ENCODE measurements at places on chromosomes 16 and 17.

GRCh38 chr17:42536372-42537155, 523 bp downstream of the NAGLU start:
- peak; percentile 77 for DNase-seq

- DNase-seq, result no peak
These were observed 623.7 kb downstream of the CDH8 start for GRCh38 chr16:61412562-61412961.

DNA sequence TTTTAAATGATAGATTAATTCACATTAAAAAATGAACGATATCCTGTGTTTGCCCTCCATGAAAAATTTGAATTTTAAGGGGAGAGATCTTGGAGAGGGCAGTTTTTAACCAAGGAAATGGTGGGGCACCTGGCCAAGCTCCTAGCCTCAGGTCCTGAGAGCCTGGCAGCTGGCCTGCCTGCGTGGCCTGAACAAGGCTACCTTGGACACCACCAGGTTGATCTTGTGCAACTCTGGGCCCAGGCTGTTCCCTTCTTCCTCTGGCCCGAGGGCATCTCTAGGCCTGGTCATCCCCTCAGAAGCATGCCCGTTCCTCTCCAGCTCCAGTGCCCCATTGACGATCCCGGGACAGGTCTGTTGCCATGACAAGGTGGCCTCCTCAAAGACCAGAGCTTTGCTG, 33.4 kb upstream of the LONP2 start:
- no peak for DNase-seq

DNA sequence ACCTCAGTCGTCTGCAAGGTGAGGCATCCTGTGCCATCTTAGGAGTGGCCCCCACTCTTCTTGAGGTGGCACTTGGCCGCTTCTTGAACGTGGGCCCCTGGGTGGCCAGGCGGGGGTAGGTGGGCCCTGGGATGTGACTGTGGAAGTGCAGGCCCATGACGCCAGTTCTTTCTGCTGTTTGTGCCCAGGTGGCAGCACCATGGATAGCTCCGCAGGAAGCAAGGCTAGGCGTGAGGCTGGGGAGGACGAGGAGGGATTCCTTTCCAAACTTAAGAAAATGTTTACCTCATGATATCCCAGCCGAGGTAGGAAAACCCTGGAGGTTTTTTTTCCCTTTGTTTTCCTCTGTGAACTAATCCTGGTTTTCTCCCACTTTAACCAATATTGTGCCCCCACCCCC, 19.8 kb downstream of the NMRAL1 start:
- no peak for DNase-seq

DNA sequence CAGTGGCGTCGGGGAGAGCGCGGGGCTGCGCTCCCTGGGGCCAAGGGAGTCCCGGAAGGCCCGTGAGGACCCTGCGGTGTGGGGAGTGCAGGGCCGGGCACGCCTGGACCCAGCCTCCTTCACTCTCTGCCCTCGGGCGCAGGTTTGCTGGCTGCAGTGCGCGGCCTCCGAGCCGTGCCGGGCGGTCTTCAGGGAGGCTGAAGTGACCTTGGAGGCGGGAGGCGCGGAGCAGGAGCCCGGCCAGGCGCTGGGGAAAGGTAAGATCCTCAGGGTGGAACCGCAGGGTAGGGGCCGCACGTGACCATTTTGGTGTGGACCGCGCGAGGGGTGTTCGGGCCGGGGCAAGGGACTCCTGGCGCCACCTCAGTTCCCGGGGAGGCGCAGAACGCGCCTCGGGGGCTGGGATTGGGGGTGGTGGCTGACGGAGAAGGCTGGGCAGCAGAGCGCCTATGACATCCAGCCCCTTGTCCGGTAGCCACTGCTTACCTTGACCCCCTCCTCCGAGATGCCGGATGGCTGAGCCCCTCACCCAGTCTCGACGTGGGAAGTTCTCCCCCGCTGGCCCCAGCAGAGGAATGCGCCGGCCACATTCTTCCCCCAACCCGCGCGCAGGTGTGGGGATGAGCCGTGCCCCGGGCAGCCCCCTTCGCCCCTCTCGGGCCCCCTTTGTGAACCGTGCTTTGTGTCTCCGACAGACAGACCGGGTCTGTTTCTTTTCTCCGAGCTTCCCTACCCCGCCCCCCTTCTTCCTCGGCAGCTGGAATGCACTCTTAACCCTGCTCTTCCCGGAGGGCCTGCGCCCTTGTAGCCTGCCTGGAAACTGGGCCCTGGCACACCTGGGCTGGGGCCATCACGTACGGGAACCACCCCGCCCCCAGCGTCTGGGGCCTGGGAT, 631 bp downstream of the CDH3 start:
- DNase-seq, result no peak

GRCh38 chr16:71645450-71645849, 19.5 kb downstream of the MARVELD3 start:
- peak; percentile 55 for DNase-seq

DNA sequence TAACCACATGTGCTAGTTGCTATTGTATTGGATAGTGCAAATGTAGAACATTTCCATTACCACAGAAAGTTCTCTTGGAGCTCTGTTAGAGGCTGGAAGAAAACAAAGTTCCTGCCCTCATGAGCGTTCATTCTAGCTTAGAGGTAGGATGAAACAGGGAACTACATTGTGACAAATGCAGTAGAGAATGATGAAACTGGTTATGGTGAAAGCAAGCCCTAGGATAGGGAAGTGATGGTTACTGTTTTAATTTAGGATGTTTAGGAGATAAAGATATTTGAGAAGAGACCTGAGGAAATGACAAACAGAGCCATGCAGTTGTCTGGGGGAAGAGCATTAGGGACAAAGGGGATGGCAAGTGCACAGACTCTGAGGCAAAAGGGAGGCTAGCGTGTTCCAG, 50.7 kb downstream of the AATF start:
- no peak for DNase-seq

GRCh38 chr16:27641260-27641659, 91.3 kb downstream of the KATNIP start:
- no peak for DNase-seq

- DNase-seq, result no peak
These were observed 156.8 kb upstream of the CHMP6 start for GRCh38 chr17:80834893-80835275.

DNA sequence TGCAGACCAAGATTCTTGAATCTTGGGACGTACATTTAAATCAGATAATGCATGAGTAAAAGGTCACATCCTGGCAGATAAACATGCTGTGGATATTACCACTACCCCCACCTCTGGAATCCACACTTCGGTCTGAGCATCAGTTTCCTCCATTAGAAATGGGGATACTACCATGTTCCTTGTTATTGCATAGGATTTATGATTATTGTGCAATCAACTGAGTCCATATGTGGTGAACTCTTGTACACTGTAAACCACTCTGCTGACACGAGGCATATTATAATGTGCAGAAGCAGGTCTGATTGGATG, 108.7 kb downstream of the VAT1L start:
- DNase-seq, result no peak

- DNase-seq, result no peak
These were observed 19.4 kb downstream of the ITGB4 start for GRCh38 chr17:75740631-75741077.

GRCh38 chr17:57677858-57678257, 67.2 kb downstream of the CCDC182 start:
- DNase-seq, result no peak

GRCh38 chr17:18008496-18009268, 30.3 kb downstream of the ATPAF2 start:
- no peak for DNase-seq

DNA sequence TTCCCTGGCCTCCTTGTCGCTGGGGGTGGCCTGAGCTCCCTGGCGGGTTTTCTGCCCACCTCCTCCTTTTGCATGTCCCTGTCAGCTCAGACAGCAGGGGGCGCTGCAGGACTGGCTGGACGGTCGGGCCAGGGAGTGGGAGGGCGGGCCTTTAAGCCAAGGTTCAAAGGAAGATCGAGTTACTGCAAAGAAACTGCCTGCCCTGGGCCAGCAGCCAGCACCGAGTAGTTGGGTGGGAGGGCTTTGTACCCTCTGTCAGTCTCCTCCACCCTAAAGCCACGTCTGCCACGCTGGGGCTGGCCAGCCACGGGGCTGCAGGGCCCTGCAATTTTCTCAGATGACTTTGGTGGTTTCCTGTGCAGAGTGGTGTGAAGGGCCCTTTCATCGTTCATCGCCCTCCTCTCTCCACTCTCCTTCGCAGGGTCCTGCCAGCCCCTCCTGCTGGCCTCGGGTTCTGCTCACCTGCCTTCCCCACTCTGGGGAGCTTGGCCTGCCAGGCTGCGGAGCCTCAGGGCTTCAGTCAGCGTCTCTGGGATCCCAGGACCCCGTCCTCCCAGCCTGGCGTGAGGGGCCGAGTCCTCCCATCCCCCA, 12.3 kb downstream of the GPR142 start:
- peak; percentile 88 for DNase-seq

DNA sequence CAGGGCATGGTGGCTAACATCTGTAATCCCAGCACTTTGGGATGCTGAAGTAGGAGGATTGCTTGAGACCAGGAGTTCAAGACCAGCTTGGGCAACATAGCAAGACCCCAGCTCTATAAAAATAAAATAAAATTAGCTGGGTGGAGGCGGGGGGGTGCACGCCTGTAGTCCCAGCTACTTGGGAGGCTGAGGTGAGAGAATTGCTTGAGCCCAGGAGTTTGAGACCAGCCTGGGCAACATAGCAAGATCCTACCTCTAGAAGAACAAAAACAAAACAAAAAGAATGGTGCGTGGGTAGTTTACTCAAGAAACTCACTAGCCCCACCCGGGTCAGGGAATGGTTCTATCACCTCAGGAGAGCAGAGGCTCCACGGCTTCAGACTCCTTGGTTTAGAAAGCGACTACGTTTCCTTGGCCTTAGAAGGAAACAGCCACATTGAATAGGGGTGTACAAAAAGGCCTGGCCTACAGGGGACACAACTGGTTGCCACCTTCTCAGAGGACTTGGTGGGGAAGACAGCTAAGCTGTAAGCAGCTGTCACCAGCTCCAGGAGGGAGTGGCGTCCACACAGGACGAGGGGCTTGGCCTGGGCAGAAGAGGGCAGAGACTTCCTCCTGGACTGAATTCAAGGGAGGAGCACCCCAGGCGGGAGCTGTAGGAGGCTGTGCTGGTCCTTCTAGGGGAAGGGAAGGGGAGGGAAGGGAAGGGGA, 716 bp downstream of the TK1 start:
- DNase-seq, result peak; percentile 58

- DNase-seq, result peak; percentile 30
These were observed 85.9 kb downstream of the SNX29 start for GRCh38 chr16:12062343-12063003.

- DNase-seq, result no peak
These were observed at the start of gene FAM20A for GRCh38 chr17:68600931-68601564. FAM20A (minus strand) TSS chr17:68601367; CDS start chr17:68600666, 701 bp downstream.

- DNase-seq, result peak; percentile 77
These were observed 590 bp upstream of the CD79B start for GRCh38 chr17:63932721-63933120.

DNA sequence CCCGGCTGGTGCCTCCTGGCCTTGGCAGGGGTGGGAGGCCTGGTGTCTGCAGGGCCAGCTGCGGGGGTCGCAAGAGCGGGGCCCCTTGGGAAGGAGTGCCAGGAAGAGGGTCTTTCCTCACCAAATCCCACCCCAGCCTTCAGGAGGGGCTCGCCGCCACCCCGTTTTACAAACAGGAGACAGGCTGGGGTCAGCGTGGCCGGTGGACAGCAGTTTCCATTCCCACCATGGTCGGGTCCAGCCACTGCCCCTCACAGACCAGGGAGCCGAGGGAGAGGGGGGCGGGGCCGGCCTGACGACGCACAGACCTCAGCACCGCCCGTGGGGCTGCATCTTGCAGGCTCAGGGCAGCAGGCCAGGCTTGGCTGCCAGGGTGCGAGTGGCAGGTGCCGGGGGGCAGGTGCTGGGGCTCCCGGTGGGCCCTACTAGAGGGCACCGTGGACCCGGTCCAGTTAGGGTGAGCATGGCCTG, 7.6 kb downstream of the CBFA2T3 start:
- peak; percentile 55 for DNase-seq

DNA sequence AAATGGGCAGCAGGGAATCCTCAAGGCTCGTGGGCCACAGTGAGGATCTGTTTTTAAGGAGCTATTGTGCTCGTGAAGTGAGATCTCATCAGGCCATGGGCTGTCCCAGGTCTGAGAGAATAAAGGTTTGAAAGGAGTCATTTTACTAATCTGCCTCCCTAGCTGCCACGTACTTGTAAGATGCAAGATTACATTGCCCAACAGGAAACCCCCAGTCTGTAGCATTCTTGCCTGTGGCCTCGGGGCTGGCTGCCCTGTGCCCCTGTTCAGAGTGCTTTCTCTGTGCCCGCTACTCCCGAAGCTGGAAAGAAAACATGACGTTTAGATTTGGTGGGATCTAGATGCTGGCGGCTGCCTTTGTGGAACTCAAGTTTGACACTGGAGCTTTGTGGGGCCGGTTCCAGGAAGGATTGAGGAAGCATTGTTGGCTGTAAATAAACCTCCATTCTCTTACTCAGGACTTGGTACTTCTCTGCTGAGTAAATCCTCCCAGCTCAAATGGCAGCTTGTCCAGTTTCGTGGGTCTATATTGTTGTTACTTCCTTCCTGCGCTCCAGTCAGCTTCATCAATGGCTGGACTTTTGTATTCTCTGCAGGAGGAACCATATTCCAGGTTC, 21.2 kb downstream of the SAP30BP start:
- DNase-seq, result no peak

GRCh38 chr16:50627419-50627818, 53.7 kb downstream of the SNX20 start:
- peak; percentile 36 for DNase-seq

GRCh38 chr17:54901230-54901822, 674 bp downstream of the TOM1L1 start:
- DNase-seq, result no peak

GRCh38 chr16:58640949-58641348, 11.3 kb upstream of the CNOT1 start:
- DNase-seq, result no peak

GRCh38 chr17:14746822-14747602, 446.1 kb downstream of the HS3ST3B1 start:
- no peak for DNase-seq

- DNase-seq, result no peak
These were observed 3.2 kb downstream of the DPEP1 start for GRCh38 chr16:89616623-89617022.

DNA sequence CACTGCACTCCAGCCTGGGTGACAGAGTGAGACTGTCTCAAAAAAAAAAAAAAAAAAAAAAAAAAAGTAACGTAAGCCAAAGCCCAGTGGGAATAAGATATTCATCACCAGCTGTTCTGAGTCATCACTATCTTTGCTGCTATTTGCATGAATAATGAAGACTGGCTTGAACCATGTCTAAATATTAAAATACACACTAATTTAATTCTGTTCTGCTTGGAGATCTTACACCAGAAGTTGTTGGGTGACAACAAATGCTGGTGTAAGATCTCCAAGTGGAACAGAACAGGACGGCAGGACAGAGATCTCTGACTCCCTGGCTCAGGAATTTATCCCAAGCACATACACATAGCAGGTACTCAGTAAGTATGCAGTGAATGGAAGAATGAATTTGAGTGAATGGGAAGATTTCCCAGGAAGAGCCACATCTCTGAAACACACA, 19.6 kb downstream of the DNAH17 start:
- peak; percentile 29 for DNase-seq

- no peak for DNase-seq
These were observed 47.1 kb downstream of the WSB1 start for GRCh38 chr17:27341041-27341471.

- no peak for DNase-seq
These were observed 322.1 kb downstream of the SEC14L1 start for GRCh38 chr17:77462553-77463497.
